Cortex of kidney (tissue), 1 donor: ENCODE measurements at places on chromosomes 5 and 9.

- no peak for DNase-seq
Measured at GRCh38 chr5:91271999-91272398, 111.1 kb downstream of the ARRDC3 start.

DNA sequence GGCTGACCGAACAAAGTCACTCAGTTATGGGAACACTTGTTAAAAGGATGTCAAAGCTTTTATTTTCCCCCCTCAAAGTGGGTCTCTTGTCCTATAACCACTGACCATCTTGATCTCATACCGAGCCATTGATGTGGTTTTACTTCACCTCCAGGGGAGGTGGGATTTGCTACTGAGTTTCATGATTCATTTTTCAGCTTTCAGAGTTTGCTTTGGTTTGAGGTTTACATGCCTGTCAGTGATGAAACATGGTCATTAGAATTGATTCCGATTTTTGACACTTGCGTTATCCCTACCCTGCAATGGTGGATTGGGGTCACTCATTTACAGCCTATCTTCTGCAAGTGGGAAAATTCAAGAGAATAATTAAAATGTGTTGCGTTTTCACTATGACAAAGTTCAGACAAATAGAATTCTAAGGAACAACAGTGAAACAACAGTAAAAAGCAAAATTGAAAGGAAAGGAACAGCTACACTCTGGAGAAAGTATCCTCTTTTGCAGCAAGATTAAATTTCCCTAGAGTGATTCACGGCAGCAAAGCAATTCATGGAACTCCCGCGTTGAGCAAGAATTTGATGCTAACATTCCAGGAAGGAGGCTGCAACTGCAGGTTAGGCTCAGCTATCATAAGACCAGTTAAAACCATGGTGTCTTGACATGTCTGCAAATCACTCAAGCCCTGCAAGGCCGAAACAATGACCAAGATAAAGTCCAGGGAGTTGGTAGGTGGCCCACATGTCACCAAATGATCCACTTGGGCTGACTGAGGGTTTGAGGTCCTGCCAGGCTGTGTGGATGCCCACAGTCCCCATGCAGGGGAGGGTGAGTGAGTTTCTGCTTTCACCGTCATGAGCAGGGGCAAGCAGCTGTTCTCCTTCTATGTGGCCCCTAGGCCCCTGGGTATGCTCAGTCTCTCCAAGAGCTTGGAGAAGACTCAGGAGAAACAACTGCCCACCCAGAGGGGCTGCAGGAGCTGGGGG is 9.4 kb downstream of the GADD45G start:
- no peak for DNase-seq

DNA sequence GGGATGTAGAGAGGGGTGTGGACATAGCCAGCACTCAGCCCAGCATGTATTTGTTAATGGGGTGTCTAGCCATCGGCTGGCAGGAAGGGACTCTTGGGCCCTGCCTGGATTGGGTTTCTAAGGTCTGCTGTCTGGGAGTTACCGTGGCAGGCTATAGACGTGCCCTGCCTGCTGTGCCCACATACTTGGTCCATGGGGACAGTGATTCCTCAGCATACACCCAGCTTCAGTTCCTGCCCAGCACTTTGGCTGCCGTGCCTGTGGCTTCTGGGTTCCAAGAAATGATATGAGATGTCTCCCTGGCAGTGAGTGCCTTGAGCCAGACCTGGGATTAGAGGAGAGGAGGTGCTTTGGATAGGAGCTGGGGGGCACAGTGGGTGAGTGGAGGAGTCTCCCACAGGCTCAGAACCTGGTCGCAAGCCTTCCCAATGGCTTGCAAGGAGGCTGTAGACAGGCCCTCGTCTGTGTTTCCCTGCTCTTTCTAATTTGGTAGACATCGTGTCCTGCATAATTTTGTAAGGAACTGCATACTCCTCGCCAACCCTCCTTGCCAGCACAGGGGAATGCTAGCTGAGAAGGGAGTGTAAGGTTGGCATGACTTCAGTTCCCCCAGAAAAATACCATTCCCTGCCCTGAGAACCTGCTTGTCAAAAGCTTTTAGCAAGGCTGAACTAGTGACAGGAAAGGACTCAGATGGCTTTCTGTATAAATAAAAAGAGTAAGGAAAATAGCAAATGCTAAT is 287.9 kb downstream of the ZSWIM6 start:
- DNase-seq, result no peak

DNA sequence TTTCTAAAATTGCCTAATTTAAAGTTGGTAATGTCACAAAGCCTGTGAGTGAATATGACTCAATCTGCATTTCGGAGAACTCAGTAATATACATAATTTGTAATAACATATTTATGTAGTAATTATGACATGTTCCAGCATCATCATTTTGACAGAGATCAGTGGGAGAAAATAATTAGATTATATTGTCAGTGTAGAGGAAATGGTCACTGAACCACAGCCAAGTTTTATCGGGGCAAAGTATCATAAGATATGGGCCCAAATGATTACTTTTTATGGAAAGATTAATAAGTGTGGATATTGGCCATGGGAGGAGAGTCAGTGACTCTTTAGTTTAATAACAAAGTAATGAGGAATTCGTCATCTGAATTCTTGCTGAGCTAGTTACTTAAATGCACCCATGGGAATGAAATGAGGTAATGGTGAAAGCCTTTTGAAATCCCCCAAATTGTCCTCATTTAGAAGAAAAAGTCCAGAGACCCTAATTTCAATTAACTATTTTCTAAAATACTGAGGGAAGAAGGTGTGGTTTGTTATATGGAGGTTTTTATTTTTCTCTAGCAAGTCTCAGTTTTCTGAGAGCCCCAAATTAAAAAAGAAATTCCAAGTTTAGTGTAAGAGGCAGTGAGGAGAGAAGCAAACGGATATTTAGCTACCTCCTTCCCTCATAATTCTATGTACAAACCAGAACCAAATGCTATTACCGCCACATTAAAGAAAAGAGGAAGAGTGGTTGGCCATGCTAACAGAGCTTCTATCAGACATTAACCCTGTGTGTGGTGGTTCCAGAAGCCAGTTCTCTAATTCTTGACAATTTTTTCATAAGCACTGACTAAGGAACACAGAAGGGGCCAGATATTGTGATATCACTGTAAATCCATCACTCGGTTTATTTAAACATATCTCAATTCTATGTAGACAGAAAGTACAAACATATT is 37.7 kb upstream of the MRPS30 start:
- no peak for DNase-seq

DNA sequence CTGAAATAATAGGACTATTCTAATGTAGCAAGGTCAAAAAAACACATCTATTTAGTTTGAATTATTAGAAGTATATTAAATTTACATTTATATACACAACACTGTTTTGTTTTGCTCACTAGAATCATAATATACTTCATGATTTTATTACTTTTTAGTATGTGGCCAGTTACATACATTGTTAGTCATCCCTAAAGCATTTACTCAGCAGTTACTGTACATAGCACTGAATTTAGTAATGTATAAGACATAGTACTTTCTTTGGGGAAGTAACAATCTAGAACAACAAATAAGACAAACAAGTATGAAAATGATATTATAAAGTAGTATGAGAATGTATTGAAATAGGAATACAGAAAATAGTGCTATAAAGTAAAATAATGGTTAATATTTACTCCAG is 28.2 kb downstream of the ERCC8 start:
- no peak for DNase-seq

DNA sequence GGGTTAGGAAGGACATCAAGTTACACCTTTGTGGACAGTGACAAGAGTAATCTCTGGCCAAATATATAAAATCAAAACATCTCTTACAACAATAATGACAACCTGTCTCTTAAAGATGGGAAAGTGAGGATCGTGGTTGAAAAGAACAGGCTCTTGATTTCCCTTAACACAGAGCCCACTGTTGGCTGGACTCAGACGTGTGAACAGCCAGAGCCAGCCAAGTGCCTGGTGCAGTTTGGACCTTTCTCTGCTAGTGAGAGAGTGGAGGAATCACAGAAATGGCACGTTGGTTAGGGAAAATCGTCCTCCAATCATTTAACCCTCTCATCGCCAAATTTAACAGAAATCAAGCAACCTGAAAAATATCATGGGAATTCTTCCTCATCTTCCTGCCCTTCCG is 131.3 kb downstream of the GNA14 start:
- DNase-seq, result no peak

DNA sequence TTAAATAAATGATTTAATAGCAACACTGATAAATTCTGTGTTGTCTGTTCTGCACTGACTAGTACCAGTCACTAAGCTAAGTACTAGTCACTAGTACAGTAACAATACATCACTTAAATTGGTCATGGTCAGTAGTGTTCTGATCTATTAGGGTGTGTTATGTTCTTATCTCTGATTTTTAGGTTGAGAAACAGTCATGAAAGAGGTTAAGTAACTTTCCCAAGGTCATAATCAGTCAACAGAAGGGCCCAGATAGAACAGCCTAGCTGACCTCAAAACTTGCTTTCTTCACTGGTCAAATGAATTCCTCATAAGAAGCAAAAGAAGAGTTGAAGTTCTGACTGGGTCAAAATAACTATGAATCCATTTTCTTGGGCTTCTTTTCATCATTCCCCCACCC is 1492.7 kb downstream of the MAT2B start:
- DNase-seq, result no peak

- DNase-seq, result no peak
Measured at GRCh38 chr5:78387468-78388153, 27.2 kb downstream of the SCAMP1 start.
